ENCODE measurements at places on chromosomes 6 and 20. TPM values are rescaled to one million over a fixed set of nuclear protein-coding genes. Genes with fewer than 3 reads are reported as not detected.

BCAS1 gene
- total RNA-seq: not detected

KCNB1 gene
- total RNA-seq: 2.5 TPM

GFOD1 gene
- total RNA-seq: 0.71 TPM

HTR1B gene
- total RNA-seq: 2.5 TPM

RNASET2 gene
- 22.1 TPM for total RNA-seq

LY6G5C gene
- total RNA-seq: 2.0 TPM

DDO gene
- not detected for total RNA-seq

TAB2 gene
- 54.5 TPM for total RNA-seq

OR2H2 gene
- not detected for total RNA-seq

FAXC gene
- total RNA-seq: 19.5 TPM

ADGB gene
- total RNA-seq: 1.3 TPM

TREML4 gene
- total RNA-seq: not detected

DNA sequence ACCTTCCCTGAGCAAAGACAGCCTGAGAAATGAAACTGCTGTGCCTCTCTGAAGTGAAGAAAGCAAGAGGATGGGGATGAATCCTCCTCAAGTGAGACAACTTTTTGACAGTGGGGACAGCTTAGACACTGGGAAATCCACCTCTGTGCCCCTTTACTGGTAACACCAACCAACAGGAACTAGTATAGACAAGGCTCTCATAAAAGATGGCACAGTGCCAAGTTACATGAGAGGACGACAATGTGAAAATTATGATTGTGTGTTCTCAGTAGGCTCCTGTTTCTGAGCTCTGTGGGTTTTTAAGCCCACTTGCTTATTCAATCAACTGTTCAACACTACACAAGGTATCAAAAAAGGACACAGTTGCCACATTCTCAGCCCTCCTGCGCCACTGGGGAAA lies 41.6 kb upstream of the LYRM2 start:
- DNase-seq: no peak

DNA sequence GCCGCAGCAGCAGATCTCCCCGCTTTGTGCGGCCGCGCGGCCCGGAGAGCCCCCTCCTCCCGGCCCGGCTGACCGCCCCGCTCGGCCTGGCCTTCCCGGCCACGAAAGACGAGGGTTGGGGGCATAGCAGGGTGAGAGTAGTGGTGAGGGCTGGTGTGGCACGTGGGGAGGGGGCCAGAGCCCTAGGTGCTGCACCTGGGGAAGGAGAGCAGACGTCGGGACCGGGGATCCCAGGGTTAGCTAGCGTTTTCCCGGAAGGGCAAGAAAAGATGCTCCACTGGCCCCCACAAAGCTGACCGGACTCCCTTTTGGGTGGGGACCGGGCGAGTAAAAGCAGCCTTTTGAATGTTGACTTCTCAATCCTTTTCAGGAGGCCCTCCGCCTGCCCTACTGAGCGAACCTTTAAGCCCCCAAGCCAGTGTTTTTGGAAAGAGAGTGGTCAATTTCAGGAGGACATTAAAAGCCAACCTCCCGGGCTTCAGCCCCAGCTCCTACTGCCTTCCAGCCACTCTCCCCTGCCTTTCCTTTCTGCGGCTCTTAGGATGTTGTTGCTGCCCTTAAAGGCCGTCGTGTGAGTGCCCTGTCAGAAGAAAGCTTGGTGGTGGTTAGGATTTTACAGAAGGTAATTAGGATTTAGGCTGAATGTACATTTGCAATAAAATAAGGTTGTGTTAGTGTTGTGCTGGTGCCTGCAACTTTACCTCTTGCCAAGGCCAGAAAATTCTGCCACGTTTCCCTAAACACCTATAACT lies 648 bp upstream of the BACH2 start:
- no peak for DNase-seq

- no peak for DNase-seq
Measured at GRCh38 chr6:63305277-63305676, 14.5 kb downstream of the LGSN start.

DNA sequence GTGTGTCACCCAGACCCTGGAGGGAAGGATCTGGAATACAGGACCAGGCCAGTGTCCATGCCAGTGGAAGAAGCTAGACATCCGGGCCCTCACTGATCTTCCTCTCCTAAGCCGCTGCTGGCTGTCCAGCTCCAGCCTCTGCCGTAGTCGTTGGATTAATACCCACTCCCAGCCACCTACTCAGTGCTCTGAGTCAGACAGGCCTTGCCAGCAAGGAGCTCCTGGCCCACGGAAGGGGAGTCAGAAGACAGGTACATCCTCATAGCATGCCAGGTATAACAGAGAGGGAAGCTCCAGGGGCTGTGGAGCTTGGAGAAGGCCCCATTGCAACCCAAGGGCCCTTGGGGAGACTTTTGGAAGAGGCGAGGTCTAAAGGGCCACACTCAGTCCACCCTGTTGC lies 49.0 kb downstream of the STK35 start:
- DNase-seq: no peak

- DNase-seq: no peak
Measured at GRCh38 chr20:24108581-24108980, 120.0 kb upstream of the GGTLC1 start.

DNA sequence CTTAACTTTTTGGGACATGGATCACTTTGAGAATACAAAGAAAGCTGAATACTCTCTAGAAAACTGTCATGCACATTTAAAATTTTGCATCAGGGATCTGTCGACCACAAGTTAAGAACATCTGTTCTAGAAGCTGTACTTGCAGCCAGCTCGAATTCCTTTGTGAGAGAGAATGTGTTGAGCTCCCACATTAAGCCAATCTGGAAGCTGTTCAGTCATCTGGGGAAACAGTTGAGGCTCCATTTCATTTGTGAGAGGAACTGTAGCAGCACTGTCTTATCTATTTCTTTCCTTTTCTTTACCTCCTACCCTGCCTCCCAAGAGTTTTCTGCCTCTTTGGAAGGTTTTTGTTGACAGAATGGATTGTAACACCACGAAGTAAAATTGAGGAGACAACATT lies 50.8 kb downstream of the KAT14 start:
- DNase-seq: no peak

- DNase-seq: no peak
Measured at GRCh38 chr6:151389618-151390275, 1.6 kb downstream of the ZBTB2 start.

- DNase-seq: no peak
Measured at GRCh38 chr20:10739566-10739965, 65.8 kb upstream of the JAG1 start.

DNA sequence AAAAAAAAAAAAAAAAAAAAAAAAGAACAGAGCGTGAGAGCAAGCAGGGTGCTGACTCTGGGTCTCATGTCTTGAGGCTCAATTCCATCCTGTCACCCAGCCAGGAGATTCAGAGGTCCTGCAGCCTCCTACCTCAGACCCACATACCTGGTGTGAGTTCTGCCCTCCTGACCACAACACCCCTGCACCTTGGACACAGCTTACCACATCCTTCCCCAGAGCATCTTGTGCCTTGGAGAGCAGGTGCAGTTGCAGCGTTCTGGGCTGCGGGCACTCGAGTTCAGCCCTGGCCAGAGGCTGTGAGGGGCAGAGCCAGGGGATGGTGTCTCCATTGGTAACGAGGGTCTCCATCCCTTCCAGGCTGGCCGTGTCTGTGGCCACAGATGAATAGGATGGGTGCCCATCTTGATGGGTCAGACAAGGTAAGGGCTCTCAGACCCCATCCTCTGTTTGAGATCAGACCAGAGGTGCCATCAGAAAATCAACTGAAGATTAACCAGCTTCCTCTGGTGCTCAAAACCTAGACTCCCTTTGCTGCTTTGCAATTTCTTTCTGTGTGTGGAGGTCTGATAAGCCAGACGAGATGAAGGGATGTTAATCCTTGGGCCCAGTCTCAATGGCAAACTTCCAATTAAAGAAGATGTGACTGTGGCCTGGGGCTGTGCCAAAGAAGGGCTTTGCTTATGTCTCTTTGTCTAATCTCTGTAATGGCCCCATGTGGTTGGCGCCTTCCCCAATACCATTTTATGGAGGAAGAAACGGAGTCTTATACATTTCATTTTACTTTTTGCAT lies 14.7 kb upstream of the ZNF831 start:
- no peak for DNase-seq

DNA sequence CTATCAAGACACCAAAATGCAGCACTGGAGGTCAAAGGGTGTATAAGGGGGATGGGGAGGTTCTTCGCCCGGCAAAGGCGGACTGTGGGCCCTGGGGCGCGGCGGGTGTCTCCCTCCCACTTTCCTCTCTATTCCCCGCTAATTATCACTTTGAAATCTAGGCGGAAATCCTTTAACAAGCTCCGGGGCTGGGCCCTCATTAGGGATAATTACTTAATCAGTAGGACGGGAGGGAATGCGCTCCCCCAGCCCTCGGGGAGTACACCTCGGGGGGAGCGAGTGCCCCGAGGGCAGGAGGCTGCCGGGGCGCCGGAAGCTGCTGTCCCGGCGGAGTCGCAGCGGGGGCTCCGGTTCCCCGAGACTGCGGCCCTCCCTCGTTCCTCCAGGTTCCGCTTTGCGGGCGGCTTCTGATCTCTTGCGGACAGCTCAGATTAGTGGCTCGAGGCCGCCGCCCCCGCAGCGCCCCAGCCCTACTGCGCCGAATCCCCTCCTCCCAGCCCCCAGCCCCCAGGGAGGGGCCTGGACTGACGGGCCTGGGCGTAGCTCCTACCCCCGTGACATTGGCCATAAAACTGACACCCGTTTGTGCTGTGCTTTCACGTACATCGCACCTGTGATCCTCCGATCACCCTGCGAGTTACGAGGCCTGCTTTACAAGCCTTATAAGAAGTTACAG lies 14.7 kb downstream of the MUCL3 start:
- peak; percentile 88 for DNase-seq

DNA sequence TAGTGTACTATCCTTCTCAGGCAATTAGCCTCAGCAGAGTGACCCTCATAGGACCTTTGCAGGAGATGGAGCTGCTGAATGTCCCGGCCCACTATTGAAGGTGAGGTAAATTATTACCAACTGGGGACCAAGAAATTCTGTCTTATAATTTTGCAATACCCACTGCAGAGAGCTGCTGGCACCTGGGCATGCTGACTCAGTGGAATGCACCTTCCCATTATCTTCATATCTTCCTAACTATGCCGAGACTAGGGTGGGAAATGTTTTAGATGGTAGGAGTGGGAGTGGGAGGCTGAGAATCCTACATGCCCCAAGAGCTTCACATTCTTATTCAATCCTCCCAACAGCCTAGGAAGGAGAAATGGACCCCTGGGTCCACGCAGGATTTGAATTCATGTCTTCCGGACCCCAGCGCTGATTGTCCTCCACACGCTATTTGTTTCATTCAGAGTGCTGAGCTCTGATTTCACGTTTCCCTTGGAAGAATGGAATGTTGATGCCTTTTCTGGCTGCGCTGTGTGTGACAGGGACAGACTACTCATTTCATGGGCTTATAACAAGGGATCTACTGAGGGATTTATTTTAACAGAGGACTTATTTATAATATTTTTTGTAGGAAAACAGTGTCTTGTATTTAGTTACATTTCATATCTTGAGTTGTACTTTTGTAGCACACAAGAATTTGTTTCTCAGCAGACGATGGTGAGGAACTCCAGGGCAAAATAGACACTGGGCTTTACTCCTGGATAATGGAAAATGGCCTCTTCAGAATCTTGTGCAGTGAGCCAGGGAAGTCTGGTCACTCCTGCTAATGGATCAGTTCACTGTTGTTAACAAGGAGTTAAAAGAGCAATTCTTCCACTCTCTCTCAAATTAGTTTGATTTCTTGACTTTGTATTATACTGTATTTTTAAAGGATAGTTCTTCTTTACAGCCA lies 66.4 kb downstream of the FYN start:
- no peak for DNase-seq
